ENCODE measurements at places on chromosomes 6 and 20. TPM values are rescaled to one million over a fixed set of nuclear protein-coding genes. Genes with fewer than 3 reads are reported as not detected.
A peak's percentile ranks its signal among the peaks of the same experiment; 100 is the strongest.

CLVS2 gene
- total RNA-seq = not detected

KCNK16 gene
- not detected for total RNA-seq

PLAGL2 gene
- 18.2 TPM for total RNA-seq

CLPSL1 gene
- total RNA-seq = not detected

GLP1R gene
- total RNA-seq = not detected

OR12D3 gene
- total RNA-seq = not detected

PREX1 gene
- 99.4 TPM for total RNA-seq

NKAIN2 gene
- total RNA-seq = not detected

GRCh38 chr20:2922957-2923356, 49.7 kb downstream of the PTPRA start:
- peaks cover 11% of the 10 kb centered on the region for H3K4me1 ChIP-seq
- H3K36me3 ChIP-seq = peaks cover 22% of the 10 kb centered on the region
- H3K4me3 ChIP-seq = no peak overlapping the region

DNA sequence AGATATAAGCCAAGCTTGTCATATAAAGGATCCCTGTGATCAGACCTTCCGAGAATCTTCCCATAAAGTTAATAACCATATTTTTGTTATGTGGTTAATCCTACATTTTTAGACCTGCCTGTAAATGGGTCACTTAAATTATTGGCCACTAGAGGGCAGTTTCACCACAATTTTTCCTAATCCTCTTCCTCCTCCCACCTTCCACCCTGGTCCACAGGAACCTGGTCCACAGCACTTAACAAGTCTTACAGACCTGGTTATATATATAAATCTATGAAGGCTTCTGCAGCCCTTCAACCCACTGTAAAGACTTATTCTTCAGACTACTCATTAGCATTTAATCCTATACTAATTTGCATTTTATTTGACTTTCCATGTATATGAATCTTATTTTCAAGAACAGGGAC, 28.3 kb downstream of the MRS2 start:
- no peaks in the 10 kb centered on the region for H3K27me3 ChIP-seq
- peaks cover 14% of the 10 kb centered on the region for H3K36me3 ChIP-seq
- H3K27ac ChIP-seq = no peak overlapping the region
- no peak overlapping the region for H3K4me3 ChIP-seq

- H3K4me1 ChIP-seq = no peaks in the 10 kb centered on the region
- no peak overlapping the region for H3K27ac ChIP-seq
- no peaks in the 10 kb centered on the region for H3K27me3 ChIP-seq
- no peak overlapping the region for H3K4me3 ChIP-seq
- H3K36me3 ChIP-seq = no peaks in the 10 kb centered on the region
Observed at GRCh38 chr6:61649845-61650244, 636.2 kb downstream of the KHDRBS2 start.

- H3K27me3 ChIP-seq = no peaks in the 10 kb centered on the region
- no peaks in the 10 kb centered on the region for H3K36me3 ChIP-seq
- no peaks in the 10 kb centered on the region for H3K4me1 ChIP-seq
- H3K4me3 ChIP-seq = no peak overlapping the region
- H3K27ac ChIP-seq = no peak overlapping the region
Observed at GRCh38 chr6:76381612-76382011, 309.1 kb upstream of the IMPG1 start.

DNA sequence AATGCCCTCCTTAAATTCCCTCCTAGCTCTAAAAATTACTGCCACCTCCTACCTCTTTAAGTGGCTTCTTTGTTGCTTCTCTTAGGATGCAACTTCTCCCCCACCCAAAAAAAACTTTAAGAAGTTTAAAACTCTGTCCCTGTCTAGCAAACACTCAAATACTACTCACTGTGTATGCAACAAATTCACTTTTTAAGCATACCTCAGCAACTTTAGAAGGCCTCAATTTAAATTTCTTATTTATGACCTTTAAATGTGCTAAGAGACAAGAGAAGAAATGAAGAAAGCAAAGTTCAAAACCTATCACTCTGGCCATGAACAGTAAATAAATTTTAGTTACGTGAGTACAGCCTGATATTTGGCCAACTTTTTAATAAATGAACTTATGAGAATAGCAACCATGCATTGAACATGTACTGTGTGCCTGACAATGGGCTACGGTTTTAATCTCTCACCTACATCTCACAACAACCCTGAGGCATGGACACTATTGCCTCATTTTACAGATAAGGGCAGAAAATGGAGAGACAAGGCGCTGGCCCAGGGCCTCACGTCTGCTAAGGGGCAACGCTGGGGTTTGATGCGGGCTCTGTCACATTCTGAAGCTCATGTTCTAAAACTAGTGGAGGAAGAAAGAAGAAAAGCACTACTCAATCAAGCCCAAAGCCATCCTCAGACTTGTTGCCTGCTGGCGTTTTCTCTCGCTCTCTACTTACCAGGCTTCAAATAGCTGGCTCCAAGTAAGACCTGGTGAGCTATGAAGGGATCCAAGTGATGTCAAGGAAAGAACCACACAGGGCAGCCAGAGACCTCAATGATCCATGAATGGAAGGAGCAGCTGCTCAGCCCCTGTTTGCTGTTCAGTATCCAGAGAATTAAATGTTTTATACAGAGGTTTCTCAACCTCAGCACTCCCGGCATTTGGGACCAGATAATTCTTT, 99.8 kb downstream of the TBC1D7 start:
- no peak for DNase-seq
- no peak overlapping the region for H3K4me3 ChIP-seq
- H3K36me3 ChIP-seq = no peaks in the 10 kb centered on the region
- H3K27ac ChIP-seq = no peak overlapping the region
- H3K4me1 ChIP-seq = peaks cover 23% of the 10 kb centered on the region

DNA sequence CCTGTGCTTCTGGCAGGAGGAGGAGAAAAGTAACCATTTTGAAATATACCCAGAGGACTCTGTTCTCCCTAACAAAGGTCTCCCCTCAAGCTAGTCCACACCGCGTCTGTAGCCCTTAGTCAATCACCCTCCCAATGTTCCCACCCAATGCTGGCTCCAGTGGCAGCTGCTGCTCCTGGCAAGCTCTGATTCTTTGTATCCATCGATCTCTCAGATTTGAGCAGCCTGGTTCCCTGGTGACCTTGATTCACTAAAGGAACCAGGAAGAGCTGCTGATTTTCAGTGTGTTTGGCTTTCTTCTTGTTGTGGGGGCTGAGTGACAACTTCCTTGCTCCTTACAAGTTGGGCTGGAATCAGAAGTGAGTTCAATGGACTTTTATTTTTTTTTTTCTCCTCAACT, 68.5 kb downstream of the FOXC1 start:
- H3K27me3 ChIP-seq = no peaks in the 10 kb centered on the region
- H3K36me3 ChIP-seq = no peaks in the 10 kb centered on the region
- no peak overlapping the region for H3K27ac ChIP-seq

DNA sequence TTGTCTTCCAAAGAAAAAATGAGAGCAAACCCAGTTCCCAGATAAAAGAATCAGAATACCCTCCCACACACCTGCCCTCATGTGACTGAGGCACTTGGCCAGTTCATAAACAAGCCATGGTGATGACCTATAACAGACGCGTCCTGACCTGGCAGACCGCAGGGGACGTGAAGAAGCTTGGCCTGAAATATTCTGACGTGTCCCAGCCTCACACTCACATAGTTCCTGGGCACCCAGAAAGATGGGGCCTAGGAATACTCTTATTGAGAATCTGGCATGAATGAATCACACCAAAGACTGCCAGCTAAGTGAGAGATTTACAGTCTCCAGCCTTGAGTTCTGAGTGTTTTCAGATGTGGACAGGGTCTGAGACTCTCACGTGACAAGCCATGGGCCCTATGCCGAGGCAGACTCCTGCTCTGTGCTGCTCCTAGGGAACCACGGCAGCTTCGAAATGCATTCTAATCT, 17.2 kb upstream of the MAP3K4 start:
- no peaks in the 10 kb centered on the region for H3K4me1 ChIP-seq
- H3K36me3 ChIP-seq = no peaks in the 10 kb centered on the region
- H3K4me3 ChIP-seq = no peak overlapping the region
- H3K27me3 ChIP-seq = no peaks in the 10 kb centered on the region

- no peak overlapping the region for H3K27ac ChIP-seq
- H3K4me3 ChIP-seq = no peak overlapping the region
- DNase-seq = no peak
- H3K36me3 ChIP-seq = no peaks in the 10 kb centered on the region
- no peaks in the 10 kb centered on the region for H3K4me1 ChIP-seq
Observed at GRCh38 chr20:51579137-51579536, 36.6 kb upstream of the NFATC2 start.

- H3K4me3 ChIP-seq = no peak overlapping the region
- peaks cover 4% of the 10 kb centered on the region for H3K36me3 ChIP-seq
- DNase-seq = no peak
- peaks cover 63% of the 10 kb centered on the region for H3K4me1 ChIP-seq
Observed at GRCh38 chr20:5767493-5768098, 17.4 kb downstream of the SHLD1 start.

DNA sequence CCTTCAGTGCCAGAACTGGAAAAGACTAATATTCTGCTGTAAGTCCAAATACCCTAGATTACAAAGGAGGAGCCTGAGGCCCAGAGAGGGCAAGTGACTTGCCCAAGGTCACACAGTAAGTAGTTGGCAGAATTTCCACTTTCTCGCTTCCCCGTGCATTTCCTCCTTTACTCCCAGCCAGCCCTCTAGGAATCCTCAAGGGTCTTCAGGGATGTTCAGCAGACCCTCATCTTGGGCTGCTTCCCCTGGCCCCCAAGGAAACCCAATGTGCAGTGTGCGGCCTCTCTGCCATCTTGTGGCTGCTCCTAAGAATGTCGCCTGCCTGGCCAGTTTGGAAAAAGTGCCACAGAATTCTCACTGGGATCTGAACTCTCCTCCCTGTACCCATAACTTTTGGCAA, 217.7 kb upstream of the LRFN2 start:
- no peaks in the 10 kb centered on the region for H3K27me3 ChIP-seq
- H3K36me3 ChIP-seq = no peaks in the 10 kb centered on the region
- no peak for DNase-seq
- H3K4me1 ChIP-seq = peaks cover 21% of the 10 kb centered on the region

DNA sequence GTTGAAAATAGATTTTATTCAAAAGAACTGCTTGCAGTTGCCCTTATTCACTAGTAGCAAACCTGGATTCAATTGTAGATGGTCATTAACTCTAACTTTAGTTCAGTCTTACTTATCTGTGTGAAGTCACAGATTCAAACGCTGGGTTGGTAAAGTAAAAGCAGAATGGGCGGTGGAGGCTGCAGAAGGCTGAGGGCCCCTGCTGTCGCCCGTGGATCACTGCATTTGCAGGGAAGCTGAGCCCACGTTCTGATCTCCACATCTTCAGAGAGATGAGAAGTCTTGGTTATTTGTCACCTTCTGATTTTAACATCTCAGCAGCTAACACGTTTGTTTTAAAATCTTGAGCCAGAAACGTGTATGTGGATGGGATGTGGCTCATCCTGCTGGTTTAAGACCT, 75.1 kb downstream of the SNX9 start:
- H3K4me3 ChIP-seq = no peak overlapping the region
- DNase-seq = no peak

- peak; percentile 61 for DNase-seq
- H3K27ac ChIP-seq = no peak overlapping the region
- no peak overlapping the region for H3K4me3 ChIP-seq
- H3K4me1 ChIP-seq = peaks cover 18% of the 10 kb centered on the region
- H3K36me3 ChIP-seq = no peaks in the 10 kb centered on the region
Observed at GRCh38 chr6:31423550-31423949, 20.2 kb downstream of the MICA start.

DNA sequence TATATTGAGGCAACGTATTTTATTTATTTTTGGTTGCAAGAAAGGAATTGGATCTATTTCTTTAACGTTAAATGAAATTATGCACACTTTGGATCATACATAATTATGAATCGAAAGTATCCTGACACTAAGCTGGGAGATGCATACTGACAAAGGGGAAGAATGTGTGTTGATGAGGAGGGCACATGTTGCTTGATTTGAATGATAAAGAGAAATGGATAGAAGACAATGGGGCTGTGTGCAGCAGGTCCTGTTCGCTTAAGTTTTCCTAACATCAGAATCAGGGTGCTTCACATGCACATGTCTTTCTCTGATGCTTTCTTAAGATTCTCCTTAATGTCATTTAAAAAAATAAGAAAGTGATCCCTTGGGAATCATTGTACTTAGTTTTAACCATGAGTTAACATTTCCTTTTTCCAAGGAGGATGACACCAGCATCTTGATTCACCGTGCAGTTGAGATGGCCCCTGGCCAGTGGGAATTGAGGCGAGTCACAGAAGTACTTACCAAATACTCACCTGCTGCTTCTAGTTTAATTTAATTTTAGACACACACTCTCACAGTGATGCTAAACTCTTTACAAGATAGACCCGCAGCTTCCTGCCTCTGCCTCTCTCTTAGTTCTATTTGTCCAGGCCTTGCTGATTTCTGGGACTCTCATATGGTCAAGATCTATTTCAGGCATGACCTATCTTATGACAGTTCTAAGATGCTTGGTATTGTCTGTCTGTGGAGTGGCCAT, 116.5 kb downstream of the CLIC5 start:
- H3K27me3 ChIP-seq = no peaks in the 10 kb centered on the region
- no peak overlapping the region for H3K4me3 ChIP-seq
- H3K36me3 ChIP-seq = no peaks in the 10 kb centered on the region
- no peaks in the 10 kb centered on the region for H3K4me1 ChIP-seq
- no peak for DNase-seq

- no peaks in the 10 kb centered on the region for H3K4me1 ChIP-seq
- H3K27ac ChIP-seq = no peak overlapping the region
- H3K4me3 ChIP-seq = no peak overlapping the region
- no peak for DNase-seq
- no peaks in the 10 kb centered on the region for H3K36me3 ChIP-seq
- H3K27me3 ChIP-seq = no peaks in the 10 kb centered on the region
Observed at GRCh38 chr20:10649080-10649796, 24.6 kb downstream of the JAG1 start.

GRCh38 chr20:10576411-10577090, 97.2 kb downstream of the JAG1 start:
- H3K4me3 ChIP-seq = no peak overlapping the region
- H3K4me1 ChIP-seq = no peaks in the 10 kb centered on the region

GRCh38 chr6:126723541-126724170, 383.7 kb downstream of the CENPW start:
- no peaks in the 10 kb centered on the region for H3K4me1 ChIP-seq
- no peaks in the 10 kb centered on the region for H3K27me3 ChIP-seq
- DNase-seq = no peak

DNA sequence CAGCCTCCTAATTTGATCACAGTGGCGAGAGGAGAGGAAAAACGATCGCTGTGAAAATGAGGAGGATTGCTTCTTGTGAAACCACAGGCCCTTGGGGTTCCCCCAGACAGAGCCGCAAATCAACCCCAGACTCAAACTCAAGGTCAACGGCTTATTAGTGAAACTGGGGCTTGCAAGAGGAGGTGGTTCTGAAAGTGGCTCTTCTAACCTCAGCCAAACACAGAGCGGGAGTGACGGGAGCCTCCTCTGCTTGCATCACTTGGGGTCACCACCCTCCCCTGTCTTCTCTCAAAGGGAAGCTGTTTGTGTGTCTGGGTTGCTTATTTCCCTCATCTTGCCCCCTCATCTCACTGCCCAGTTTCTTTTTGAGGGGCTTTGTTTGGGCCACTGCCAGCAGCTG, 28.7 kb downstream of the SAYSD1 start:
- no peaks in the 10 kb centered on the region for H3K4me1 ChIP-seq
- H3K36me3 ChIP-seq = no peaks in the 10 kb centered on the region
- no peak overlapping the region for H3K4me3 ChIP-seq
- no peak for DNase-seq

- H3K27me3 ChIP-seq = no peaks in the 10 kb centered on the region
- no peaks in the 10 kb centered on the region for H3K4me1 ChIP-seq
- no peak overlapping the region for H3K4me3 ChIP-seq
Observed at GRCh38 chr6:54183616-54184015, 72.4 kb downstream of the MLIP start.

All from B cell (primary cell).